Tibial nerve (tissue), 4 donors: ENCODE measurements at places on chromosomes 16 and 17.

- no peak for DNase-seq
These were observed 4.3 kb downstream of the ZNF629 start for GRCh38 chr16:30782486-30783279.

DNA sequence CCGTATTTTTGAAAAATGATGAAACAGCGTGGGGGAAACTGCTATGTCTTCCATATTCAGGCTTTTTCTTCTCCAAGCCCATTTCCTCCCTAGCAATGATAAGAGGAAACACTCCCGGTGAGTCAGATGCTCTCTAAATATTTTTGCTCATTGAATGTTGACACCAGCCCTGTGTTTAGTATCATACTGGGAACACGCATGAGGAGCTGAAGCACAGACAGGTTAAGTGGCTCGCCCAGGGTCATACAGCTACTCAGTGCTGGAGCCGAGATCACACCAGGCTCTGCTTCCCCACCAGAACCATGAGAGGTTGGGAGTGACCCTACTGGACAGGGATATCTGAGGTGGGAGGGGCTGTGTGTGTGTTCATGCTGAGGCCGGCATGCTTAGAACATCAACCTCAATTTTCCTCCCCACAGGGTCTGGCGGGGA lies 37.8 kb upstream of the ADGRG1 start:
- DNase-seq: no peak

GRCh38 chr17:71460943-71461342 lies 659.9 kb upstream of the SOX9 start:
- DNase-seq: peak; percentile 26

- DNase-seq: no peak
These were observed 31.5 kb downstream of the RBL2 start for GRCh38 chr16:53465606-53466280.

- no peak for DNase-seq
These were observed 102.2 kb downstream of the RAB11FIP4 start for GRCh38 chr17:31493656-31494155.

- peak; percentile 24 for DNase-seq
These were observed 339.0 kb downstream of the MAF start for GRCh38 chr16:79261481-79261940.

GRCh38 chr17:41413982-41414381 lies 10.4 kb downstream of the KRT37 start:
- no peak for DNase-seq

- DNase-seq: peak; percentile 87
These were observed 125.4 kb upstream of the CHMP6 start for GRCh38 chr17:80866050-80866793.

- no peak for DNase-seq
These were observed 23.1 kb downstream of the RBFOX1 start for GRCh38 chr16:7355758-7356157.

DNA sequence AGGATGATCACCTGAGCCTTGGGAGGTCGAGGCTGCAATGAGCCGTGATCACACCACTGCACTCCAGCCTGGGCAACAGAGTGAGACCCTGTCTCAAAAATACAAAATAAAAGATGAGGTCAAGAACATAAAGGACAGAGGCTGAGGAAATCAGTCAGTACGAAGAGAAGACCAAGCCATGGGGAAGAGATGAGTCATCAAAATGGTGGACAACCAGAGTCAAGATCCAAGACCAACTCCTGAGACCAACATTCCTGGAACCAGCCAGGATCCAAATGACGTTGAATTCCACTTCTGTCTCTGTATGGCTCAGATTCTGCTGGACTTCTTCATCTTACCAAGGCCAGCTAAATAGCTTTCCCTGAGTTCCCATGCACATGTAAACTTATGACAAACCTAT lies 44.8 kb upstream of the NOG start:
- no peak for DNase-seq

DNA sequence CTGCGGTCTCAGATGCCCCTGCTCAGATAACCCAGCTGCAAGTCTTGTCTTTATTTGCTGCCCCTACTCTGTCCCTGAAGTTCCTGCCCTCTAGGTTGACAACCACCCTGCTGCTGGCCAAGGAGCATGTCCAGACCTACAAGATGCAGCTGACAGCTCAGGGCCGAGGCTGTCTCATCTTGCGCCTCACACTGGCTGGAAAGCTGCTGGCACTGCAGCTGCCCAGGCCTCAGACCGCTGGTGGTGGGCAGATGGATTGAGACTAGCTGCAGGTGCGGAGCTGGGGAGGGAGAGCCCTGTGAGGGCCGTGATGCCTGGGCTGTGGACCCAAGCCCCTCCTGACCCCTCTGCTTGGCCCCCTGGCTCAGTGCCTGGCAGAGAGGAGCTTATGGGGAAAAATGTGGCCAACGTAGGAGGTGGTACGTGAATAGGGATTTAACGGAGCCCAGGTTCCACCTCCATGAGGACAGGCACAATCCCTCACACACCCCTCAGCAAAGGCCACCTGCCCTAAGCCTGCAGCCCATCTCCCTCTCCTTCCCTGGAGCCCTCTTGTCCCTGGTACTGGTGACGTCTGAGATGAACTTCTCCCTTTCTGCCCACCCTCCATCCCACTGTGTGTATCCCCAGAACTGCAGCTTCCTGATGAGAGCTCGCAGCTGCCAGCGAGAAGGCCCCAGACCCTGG lies 8.3 kb upstream of the GALK1 start:
- no peak for DNase-seq

GRCh38 chr16:69017036-69017783 lies 88.2 kb upstream of the HAS3 start:
- DNase-seq: no peak

DNA sequence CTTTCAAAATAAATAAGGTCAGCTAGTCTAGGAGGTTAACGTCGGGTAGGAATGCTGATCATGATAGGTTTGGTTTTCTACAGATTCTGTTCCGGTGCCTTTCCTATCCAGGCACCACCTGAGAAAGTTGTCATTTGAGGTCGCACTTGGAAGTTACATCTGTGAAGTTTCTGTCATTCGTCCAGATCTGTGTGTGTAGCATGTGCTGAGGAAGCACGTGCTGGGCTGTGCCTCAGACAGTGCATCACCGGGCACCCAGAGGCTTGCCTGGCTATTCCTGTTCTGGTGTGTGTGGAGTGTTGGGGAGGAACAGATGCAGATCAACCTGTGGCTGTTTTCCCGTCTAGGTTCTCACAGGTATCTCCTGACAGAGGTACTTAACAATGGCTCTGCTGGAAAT lies 42.6 kb downstream of the DNAJA2 start:
- DNase-seq: no peak

DNA sequence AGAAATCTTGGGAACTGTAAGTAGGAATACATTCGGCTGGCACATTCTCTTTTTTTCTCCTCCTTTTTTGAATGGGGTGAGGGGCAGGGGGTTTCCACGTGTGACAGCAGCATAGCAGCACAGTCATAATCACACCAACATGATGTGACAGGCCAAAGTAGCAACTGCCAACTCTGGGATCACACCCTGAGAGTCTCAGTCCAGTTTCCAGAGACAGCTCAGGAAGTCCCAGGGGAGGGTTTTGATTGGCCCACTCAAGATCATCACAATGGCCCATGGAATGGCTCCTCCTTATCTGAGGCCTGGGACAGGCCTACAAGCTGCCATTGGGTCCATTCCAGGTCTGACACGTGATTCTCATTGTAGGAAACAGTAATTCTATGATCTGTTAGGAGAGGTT lies 207.1 kb upstream of the ASIC2 start:
- DNase-seq: no peak

GRCh38 chr16:64292953-64293352 lies 828.9 kb downstream of the CDH11 start:
- no peak for DNase-seq

GRCh38 chr17:75872434-75873351 lies 5.7 kb downstream of the TRIM47 start:
- DNase-seq: peak; percentile 57

- DNase-seq: no peak
These were observed 171.2 kb downstream of the ZNF423 start for GRCh38 chr16:49684696-49685095.

DNA sequence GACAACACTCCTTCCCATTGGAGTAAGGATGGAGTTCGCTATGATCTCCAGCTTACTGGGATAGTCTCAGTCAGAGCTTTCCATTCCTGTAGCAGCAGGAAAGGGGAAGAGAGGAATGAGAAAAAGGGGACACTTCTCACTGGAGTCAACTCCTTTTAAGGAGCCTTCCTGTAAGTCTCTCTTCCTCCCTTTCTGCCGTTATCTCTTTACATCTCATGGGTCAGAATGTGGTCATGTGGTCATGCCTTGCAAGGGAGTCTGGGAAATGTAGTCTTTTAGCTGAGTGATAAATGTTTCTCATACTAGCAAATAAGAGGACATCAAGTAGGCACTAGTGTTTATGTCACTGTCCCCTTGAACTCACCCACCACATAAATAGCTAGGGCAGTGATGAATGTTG lies 227.3 kb downstream of the HAPSTR1 start:
- DNase-seq: no peak

- DNase-seq: no peak
These were observed 7.1 kb downstream of the CORO7 start for GRCh38 chr16:4409081-4409932.

DNA sequence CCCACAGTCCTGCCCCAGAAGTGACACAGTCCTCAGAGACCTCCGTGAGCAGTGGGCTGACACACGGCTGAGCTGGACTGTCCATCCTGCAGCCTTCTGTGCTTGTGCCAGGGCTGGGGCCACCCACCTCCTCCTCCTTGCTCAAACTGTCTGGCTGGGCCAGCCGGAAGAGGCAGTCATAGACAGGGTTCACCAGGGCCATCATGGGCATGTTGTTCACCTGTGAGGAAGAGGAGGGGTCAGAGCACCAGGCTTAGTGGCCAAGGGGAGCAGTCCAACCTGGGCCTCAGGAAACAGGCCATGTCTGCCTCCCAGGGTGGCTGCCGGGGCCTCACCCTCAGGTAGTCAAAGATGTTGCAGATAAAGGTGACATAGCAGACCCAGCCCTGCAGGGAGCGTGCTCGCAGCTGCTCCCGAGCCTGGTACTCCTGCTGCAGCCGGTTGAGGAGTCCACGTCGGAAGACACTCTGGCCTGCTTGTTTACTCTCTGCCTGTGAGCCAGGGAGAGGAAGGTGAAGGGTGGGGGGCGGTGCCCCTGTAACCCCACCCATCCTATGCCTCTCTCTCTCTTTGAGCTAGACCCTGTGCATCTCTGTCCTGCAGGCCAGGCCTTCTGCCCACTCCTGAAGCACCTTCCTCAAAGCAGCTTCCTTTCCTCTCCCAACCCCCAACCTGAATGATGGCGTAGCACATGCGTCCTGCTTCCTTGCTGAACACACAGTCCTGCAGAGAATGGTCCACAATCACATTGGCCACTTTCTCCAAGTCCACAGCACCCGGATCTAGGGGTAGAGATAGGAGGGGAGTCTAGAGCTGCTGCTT lies 3.4 kb downstream of the MIF4GD start:
- no peak for DNase-seq

DNA sequence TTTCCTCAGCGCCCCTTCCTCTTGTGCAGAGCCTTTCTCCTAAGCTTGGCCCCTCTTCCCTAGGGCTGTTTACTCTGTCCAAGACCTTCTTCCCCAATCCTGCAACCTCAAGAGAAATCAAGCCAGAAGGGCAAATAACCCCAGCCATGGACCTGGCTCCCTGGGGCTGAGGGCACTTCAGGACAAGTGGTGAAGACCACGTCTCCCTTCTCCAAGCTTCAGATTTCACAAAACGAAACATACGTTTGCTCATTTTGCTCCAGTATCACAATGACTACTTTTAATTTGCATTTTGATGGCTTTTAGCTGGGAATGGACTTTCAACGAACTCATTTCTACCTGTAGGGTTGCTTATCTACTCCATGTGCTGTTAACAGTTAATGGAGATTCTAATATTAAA lies 139.8 kb upstream of the CACNG5 start:
- no peak for DNase-seq

DNA sequence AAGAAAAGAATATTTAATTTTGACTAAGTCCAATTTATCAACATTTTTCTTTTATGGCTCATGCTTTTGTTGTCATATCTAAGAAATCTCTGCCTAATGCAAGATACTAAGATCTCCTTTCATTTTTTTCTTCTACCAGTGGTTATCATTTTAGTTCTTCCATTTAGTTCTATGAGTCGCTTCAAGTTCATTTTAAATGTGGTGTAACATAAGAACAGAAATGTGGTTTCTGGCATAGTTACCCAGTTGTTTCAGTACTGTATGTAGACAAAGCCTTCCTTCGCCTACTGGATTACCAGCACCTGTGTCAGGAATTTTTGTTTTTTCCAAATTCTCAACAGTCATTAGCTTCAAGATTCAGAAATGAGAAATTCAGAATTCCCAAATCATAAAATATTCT lies 175.7 kb downstream of the PARN start:
- DNase-seq: no peak

GRCh38 chr17:79623786-79624717 lies 13.2 kb upstream of the RBFOX3 start:
- no peak for DNase-seq

- no peak for DNase-seq
These were observed 132.2 kb downstream of the IRF8 start for GRCh38 chr16:86031141-86031678.

DNA sequence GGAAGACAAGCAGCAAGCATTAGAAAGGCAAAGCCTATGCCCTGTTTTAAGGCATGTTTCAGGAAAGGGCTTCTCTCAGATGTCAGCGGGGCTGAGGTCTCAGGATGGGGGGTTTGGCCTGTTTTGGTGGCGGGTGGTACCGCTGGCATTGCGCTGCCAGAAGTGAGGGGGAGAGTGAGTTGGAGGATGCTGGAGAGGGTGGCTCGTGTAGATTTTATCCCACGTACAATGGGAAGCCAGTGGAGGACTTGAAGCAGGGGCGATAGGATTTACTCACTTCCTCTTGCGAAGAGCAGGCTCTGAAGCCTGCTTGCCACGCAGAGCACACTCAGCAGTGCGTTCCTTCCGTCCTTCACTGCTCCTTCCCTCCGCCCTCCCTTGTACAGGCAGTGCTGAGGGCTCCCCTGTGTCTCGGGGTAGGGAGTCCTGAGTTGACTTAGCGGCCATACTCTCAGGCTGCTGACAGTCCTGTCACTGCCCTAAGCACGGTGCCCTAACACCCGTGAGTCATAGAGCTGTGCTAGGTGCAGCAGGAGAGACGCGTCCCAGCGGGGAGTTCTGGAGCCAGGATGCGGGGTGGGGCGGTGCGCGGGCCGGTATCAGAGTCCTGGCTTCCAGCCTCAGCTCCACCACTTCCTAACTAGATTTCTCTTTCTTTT lies 113.1 kb downstream of the SNX29 start:
- DNase-seq: no peak

DNA sequence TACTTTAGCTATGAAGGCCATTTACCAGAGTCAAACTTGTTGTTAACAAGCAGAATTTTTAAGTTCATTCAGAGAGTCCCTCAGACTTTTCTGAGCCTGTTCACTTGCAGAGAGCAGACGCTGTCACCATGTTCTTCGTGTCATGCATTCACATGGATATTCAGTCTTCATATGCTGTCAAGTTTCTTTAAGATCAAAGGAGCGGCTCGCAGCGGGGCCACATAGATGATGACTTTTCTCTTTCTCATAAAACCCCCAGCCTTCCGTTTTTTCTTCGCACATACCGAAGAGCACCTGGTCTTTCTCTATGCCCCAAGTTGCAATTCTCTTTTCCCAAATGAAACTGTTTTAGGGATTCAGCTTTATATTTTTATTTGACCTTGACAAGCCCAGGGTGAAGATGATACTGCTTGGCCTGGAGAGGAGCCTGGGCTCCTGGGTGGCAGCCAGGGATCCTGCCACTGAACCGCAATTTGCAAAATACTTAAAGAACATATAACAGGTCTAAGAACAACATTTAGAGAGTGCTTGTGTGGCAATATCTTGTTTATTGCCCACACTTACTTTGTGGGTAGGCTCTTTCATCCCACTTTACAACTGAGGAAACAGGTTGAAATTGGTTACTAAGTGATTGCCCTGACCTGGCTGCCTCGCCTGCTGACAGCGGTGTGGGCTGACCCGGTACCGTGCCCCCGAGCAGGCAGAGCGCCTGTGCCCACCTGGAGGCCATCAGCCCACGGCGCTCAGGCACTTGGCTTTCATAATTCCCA lies 22.9 kb downstream of the SEC14L1 start:
- no peak for DNase-seq
